ENCODE measurements at places on chromosomes 6 and 20.

DNA sequence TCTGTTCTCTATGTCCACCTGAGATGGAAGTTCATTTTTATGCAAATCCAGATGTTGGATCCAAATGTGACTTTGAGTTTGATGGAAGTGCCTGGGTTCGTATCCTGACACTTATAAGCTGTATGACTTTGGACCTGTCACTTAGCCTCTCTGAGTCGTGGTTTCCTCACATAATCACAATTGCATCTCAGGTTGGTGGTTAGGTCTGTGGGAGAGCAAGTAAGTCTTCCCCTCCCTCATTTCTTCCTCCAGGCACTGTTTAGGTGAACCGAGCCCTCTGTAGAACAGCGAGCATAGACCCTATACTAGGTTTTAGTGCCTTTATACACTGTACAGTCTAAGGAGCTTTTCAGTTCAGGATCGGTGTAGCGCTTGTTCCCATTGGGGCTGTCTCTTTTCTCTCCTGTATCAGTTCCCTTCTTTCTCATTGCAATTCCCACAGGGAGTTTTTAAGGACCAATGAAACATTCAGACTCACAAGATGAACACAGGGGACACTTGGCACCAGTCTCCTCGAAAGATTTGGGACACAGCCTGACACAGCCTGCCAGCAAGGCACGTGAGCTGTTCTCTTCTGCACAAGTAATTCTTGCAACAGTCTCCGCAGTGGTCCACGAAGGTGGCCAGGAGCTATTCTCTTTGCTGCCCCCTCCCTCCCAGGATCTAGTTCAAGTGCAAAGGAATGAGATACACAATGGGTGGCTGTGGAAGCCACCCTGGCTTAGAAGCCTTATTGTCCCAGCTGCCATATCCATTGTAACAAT is 11.8 kb downstream of the TOX2 start:
- DNase-seq = no peak

GRCh38 chr6:156131221-156131903 is 645.8 kb upstream of the ARID1B start:
- DNase-seq = no peak

DNA sequence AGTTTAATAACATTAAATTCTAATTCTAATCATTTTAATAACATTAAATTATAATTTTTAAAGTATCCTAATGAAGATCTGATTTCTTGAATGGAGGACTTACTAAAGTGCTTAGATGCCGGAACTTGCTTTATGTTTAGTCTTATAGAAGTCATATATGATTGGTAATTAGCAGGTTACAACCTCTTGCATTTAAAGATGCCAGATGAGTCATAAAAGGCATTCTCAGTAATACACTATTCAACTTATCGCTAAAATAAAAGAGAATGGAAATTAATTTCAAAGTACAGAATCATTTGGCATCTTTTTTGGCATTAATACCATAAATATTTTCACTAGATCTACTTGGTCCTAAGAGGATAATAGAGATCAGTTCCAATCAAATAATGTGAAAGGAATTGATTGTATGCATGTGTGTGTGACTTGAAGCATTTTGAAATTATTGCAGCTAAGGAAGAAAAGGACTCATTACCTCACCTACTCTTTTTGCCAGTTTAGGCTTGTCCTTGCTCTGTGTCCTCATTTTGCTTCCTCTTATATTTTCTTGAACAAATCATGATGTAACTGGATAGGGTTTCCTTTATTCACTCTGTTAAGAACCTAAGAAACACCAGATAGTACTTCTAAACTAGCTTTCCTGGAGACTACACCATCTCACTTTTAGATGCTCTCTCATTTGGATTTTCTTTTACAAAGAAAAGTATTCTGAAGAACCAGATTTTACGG is 2.7 kb downstream of the COL21A1 start:
- no peak for DNase-seq

- no peak for DNase-seq
Measured at GRCh38 chr6:152631376-152631775, 5.8 kb downstream of the SYNE1 start.

DNA sequence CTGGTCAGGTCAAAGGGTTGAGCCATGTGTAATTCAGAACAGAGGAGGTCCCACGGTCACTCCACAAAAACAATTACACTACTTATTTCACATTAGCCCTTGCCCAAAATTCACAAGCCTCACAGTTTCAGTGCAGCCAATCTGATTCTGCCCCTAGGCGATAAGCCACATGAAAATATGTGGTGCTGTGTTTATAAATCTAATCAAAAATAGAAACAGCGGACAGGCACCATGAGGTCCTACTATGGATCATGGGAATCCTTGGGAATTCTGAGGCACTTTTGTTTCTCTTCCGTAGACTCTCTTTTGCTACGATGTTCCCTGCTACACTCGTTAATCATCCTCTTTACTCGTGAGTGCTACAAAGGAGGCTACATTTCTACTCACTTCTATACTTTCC is 476.1 kb downstream of the TFAP2A start:
- no peak for DNase-seq

- DNase-seq = peak; percentile 66
Measured at GRCh38 chr6:33276864-33277662, at the start of gene B3GALT4. B3GALT4 (plus strand) TSS chr6:33277123; CDS start chr6:33277420, 297 bp downstream.

Measured in stimulated activated CD4-positive, alpha-beta T cell treated with anti-CD3 and anti-CD28 coated beads, TNF-alpha, amount 100 ng/mL, for 4 hours (primary cell).